Activated CD8-positive, alpha-beta memory T cell treated with anti-CD3 and anti-CD28 coated beads, Interleukin-2, amount 10 ng/mL, durations not matched to agents 7 days and 5 days (primary cell): ENCODE measurements at places on chromosomes 5 and 9.

DNA sequence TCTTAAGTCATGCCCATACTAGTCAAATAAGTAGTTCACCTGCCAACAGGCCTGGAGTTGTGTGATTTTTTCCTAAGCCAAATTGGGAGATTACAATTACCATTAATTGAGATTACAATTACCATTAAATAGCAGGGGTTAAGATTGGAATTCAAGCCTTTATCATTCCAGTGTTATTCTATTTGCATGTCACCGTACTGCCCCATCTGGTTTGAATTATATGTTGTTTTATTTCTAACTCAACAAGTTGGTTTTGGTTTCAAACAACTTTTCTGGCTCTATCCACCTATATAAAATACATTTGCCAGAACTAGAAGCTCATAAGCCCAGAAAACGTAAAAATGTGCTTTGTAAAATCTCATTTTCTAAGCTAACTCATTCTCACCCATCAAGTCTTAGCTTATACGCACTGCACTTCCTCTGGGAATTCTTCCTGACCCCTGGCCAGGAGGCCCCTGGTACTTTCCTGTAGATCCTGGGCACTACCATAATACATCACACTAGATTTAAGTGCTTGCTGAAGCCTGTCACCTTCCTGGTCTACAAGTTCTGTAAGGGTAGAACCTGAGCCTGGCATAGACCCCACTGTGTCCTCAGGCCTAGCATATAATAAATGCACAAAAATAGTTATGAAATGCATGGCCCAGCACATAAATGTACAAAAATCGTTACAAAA, 242.0 kb upstream of the TRPM3 start:
- DNase-seq, result no peak

- DNase-seq, result peak; percentile 58
Measured at GRCh38 chr5:151068433-151069197, 12.2 kb downstream of the TNIP1 start.

DNA sequence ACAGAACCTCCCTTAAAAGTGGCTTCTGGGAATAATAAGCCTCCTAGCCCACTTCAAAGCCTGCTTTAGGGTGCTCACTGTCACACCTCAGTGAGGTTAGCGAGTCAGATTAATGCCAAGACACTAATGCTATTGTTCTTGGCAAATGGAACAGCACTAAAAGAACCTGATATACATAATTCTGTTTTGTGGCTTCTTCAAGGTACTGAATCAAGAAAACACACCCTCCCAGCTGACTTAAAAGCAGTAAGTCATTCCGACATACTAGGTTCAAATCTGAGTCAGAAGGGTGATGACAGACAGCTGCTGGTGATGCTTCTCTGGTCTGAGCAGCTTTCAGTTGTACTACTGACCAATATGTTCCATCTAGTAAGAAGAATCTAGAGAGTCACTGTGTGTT, 121.6 kb downstream of the OXCT1 start:
- peak; percentile 41 for DNase-seq

- DNase-seq, result peak; percentile 19
Measured at GRCh38 chr9:113715086-113715485, 161.0 kb upstream of the ZNF618 start.

- DNase-seq, result peak; percentile 75
Measured at GRCh38 chr5:176611435-176611834, 1.5 kb upstream of the GPRIN1 start.

- no peak for DNase-seq
Measured at GRCh38 chr5:107485184-107485583, 185.6 kb downstream of the EFNA5 start.

DNA sequence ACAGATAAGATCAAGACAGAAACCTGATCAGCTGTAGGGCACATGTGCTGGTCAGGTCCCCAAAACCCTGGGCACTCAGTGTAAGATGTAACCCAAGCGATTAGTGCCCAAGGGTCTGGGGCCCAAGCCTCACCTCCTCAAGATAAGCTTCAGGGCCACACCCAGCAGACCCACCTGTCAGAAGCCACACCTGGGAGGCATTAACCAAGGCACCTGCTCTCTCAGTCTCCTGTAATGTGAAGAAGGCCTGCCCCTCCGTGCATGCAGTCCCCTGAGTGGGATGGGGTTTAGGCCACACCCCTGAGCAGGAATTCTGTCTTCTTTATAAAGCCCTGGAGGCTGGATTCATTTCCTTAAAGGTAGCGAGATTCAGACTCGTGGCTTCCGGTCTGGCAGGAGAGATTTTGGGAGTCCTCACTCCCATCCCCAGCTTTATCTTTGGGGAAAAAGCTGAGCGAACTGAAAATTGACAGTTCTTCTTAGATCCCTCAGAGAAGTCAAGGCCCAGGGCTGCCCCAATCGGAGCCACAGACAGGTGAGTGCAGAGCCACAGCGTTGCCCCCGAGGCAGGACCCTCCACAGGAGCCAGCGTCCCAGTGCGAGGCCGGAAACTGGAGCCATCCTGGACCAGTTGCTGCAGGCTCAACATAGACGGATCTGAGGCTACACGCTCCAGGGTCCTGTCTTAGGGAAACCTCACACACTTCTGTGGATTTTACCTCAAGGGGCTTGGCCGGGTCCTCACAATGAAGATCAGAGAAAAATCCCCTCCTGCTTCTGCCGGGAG, 357.6 kb upstream of the IRX4 start:
- DNase-seq, result peak; percentile 19

DNA sequence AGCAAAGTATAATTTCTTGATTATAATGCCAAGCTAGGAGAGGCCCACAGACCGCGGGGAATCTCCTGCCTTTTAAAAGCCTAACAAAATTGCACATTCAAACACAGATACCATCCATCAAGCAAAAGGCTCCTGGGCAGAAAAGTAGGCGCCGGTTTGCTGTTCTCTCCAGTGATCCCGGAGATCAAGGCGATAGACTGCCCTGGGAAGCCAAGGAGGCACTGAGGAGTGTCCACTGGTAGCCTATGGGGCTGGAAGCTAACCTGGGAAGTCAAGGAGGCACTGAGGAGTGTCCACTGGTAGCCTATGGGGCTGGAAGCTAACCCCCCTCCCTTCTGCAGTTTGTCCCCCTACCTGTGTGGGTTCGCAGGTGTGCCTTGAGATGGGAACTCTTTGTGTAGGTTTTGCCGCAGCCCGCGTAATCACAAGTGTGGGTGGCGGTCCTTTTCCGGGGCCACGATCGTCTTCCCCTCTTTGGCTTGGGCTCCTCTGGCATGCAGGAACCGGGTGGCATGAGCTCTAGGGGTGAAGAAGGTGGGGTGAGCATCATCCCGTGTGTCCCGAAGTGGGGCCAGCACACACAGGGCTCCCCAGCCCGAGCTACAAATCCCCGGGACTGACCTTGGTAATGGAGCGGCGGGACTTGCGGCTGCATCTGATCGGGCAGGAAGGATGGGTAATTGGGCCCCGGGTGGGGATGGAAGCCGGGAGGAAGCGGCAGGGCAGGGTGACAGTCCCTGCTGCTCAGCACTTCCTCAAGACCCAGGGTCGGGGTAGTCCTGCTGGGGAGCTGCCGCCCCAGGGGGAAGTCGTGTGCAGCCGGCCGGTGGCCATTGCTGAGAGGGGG, 2.7 kb downstream of the KLF4 start:
- DNase-seq, result no peak

DNA sequence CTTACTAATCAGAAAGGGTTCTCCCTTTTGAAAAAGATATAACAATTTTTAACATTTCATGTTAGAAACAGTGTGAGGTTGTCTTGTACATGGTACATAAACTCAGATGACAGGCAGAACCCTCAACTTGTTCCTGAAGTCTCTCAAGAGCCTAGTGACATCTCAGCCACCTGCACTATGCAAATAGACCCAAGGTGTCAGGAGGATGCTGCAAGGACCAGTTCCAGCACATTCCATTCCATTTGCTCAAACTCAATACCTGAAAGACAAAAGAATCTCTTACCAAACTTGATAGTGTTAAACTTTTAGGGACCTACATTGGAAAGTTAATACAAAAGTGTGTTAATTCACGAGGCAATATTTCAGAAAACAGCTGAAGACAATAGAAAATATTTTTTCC, 544.6 kb downstream of the CETN3 start:
- DNase-seq, result no peak

- no peak for DNase-seq
Measured at GRCh38 chr5:160171666-160172065, 52.4 kb upstream of the PWWP2A start.

GRCh38 chr5:102778478-102778877, 23.4 kb downstream of the PAM start:
- no peak for DNase-seq

DNA sequence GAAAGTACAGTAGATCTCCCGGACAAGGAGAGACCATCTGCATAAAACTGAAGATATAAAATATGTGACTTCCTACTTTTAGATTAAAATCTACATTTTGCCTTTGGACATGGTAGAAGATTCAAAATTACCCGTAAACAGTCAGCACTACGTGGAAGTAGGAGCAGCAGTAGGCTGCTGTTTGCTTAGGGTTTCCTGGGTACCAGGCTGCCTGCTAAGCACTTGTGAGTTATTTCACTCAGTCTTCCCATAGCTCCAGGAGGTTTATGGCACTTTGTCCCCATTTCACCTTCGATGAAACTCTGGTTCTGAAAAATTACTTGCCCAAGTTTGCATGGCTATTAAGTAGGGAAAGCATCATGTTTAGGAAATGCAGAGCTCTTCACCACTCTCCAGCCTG, 92.6 kb downstream of the STK32A start:
- no peak for DNase-seq

DNA sequence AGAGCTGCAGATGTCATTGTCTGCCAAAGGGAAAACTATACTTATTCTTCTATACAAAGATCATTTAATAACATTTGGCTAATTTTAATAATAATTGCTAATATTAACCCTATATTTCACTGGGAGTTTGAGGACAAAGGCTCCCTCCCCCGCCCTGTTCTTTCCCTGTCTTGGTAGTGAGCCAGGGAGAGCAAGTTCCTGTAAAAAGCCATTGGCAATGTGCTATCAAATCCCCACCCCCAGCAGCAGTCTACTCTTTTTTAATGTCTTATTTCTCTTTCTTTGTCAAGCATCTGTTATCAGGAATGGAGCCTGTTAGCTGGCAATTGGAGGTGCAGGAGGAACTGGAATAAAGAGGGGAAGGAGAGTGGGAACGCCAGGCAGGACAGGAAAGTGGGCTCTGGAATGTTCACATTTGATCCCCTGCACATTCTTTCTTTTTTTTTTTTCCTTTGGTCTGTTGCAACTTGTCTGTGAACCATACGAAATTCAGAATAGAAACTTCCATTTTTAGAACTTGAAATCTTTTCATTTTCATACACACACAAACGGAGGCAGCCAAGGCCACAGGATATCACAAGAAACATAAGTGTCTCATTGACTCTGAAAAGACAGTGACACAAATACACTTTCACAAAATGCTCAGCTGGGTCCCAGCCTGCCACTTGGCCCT, 664.8 kb upstream of the ZNF608 start:
- DNase-seq, result no peak

GRCh38 chr5:80644900-80645299, 9.6 kb upstream of the MSH3 start:
- DNase-seq, result no peak

DNA sequence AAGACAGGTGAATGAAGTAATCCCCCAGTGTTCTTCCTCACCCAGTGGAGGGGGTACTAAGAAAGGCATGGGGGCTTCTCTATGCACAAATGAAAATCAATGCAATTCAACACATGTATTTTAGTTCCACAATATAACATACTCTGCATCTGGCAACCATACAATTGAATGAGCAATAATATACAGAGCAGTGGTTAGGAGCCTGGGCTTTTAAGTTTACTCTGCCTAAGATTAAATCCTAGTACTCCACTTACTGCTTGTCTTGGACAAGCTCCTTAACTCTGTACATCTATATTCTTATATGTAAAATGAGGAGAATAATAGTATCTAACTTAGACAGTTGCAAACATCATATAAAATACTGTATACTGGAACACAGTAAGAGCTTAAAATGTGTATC, 195.4 kb upstream of the TRIM32 start:
- no peak for DNase-seq

GRCh38 chr9:27985714-27986113, 412.4 kb upstream of the C9orf72 start:
- no peak for DNase-seq

- DNase-seq, result no peak
Measured at GRCh38 chr9:136079916-136080246, 15.2 kb downstream of the NACC2 start.

GRCh38 chr9:113349445-113350094, at the start of gene BSPRY:
TSS of gene BSPRY (plus strand) at chr9:113349541. CDS start at chr9:113349580, 39 bp downstream.
- DNase-seq, result peak; percentile 62

DNA sequence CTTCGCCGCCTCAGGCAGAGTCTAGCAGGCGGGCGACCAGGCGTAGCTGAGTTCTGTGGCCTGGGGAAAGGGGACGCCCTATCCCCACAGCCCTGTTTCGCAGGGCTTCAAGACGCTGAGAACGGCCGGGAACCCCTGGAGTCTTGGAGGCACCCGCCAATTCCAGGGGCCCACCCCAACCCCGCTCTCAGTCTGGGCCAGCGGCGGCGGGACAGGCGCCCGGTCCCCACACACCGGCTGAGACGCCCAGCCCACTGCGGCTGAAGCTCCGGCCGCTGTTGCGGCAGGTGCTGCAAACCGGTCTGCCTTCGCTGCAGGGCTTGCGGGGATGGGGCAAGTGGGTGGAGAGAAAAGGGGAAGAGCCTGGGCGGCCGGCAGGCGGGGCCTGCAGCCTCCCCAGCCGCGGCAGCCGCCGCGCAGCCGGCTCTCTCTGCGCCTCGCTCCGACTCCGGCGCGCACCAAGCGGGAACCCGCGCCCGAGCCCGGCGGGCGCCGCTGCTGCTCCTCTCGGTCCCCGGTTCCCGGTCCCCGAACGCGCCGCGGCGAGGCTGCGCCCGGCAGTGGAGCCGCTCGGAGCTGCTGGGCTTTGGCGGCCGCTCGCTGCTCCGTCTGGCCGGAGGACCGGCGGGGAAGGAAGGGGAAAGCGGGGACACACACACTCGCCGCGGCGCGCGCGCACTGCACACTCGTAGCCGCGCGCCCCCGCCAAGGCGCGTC, at the start of gene PIP5K1B:
Gene PIP5K1B, plus strand, starts transcription at position 427 of the 717 bp plus-strand sequence. CDS start 117,375 bp downstream, outside the sequence.
- DNase-seq, result peak; percentile 66

DNA sequence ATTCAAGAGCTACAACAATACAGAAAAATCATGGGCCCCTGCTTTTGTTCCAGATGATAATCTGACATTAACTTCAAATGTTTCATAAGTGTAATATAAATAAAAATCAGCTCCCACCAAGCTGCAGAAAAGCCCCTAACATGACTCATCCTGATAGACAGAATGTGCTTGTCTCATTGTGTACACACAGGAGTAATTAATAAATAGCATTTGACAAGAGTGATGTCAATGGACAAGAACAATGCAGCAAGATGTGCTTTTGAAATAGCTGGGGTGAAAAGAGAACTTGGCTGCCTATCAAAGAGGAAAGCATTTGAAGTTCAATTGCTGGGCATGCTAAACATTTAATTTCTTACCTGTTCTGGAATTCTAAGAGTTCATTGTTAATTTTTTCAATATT, 79.2 kb downstream of the DNAH5 start:
- DNase-seq, result no peak

DNA sequence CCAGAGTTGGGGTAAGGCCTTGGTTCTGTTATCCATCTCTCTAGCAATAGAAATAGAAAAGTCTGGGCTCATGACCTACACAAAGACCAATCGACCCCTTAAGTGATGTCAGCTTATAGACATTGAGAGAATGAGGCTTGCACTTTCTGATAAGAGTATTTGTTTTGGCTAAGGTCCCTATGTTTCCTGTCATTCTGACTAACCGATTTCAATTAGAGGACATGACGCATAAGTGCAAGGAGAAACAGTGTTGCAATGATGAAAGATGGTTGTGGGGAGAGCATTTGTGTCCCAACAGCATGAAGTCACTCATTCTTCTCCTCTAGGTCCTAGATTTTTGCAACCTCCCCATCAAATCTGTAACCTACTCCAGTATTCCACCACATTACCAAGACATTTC, 255.1 kb downstream of the MAT2B start:
- DNase-seq, result no peak
